ENCODE measurements at places on chromosomes 11 and 22. TPM values are rescaled to one million over a fixed set of nuclear protein-coding genes. Genes with fewer than 3 reads are reported as not detected.

The UBQLN3 gene
- not detected for total RNA-seq

The CECR2 gene
- total RNA-seq, result 4.8 TPM

The OR52I2 gene
- total RNA-seq, result not detected

DNA sequence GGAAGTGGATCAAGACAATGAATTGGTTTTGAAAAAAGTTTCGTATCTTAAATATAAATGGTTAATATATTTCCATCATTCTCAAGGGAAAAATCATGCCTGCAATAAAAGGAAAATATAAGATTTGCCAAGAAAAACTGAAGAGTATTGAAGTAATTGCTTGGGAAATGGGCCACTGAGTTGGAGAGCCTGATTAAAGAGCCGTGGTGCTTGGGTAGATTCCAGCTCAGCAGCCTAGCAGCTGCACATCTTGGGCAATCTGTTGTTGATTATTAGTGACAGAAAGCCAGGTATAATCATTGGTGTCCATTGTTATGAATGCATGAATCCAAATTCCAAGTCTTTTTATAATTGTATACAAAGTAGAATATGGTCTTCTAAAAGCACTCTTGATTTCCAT, 800.9 kb upstream of the CHORDC1 start:
- DNase-seq, result no peak

DNA sequence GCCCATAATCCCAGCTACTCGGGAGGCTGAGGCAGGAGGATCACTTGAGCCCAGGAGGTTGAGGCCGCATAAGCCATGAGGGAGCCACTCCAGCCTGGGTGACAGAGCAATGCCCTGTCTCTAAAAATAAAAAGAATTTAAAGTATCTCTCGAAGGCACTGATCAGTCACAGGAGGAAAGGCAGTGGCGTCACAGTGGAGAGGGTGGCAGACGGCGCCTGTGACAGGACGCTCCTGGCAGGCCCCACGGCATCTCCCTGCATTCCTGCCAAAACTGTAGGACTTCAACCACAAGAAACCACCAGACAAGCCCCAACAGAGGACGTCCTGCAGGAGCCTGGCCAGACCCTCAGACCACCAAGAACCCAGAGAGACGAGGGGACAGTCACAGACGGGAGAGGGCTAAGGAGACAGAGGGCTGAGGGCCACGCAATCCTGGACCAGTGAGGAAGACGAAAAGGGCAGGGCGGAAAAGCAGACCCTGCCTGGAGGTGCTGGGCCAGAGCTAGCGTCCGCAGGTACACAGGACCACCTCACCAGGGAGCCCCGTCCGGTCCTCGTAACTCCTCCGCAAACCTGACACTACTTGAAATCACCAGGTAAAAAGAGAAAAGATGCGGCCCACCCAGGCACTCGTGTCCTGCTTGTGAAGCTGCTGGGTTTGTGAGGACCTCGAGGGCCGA, 5.9 kb downstream of the RNH1 start:
- no peak for DNase-seq

Data from SK-MEL-5 (cell line).